ENCODE measurements at places on chromosomes 16 and 17.

GRCh38 chr17:75922963-75923874 is 17.6 kb downstream of the FBF1 start:
- no peak for DNase-seq
- no peak overlapping the region for H3K27ac ChIP-seq
- H3K4me1 ChIP-seq: no peaks in the 10 kb centered on the region
- H3K27me3 ChIP-seq: no peaks in the 10 kb centered on the region

DNA sequence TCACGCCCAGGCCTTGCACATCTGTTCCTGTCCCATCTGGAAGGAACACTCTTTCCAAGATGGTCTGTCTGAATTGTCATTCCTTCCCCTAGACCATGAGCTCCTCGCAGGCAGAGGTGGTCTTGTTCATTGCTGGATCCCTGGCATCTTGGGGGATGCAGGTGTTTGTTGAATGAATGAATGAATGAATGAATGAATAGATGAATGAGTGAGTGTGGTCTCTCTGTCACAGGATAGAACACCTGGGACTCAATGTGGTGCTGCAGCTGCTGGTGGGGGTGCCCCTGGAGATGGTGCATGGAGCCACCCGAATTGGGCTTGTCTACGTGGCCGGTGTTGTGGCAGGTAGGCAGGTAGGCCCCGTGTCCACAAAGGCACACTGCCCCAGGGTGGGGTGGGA is 32.2 kb downstream of the RHBDL3 start:
- H3K36me3 ChIP-seq: no peaks in the 10 kb centered on the region
- H3K4me3 ChIP-seq: no peak overlapping the region
- no peak overlapping the region for H3K27ac ChIP-seq
- H3K27me3 ChIP-seq: no peaks in the 10 kb centered on the region
- peaks cover 8% of the 10 kb centered on the region for H3K4me1 ChIP-seq

DNA sequence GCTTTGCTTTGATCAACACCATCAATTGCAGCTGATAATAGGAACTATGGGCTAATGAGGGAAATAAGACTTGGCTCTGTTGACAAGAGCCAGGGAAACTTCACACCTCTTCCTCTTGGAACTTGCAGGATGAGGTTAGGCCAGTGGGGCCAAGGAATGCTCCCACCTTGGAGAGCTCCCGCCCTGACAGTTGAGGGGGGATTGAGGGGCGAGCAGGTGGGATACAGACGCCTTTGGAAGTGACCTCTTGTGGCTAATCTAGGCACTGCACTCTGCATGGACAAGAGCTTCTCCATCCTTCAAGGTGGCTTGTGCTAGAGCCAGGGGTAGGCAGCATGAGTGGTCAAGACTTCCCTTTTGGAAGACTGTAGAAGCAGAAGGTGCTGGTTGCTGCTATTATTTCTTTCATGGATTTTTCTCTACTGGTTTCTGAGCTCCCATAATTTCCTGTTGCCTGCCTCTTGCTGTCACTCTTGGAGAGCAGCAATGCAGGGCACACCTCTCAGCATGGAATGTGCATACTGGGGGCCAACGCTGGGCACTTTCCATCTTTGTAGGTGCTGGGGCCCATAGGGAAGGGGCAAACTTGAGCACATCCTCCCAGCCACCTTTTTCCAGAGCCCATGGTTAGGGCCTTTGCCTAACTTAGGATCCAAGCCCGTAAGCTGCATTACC is 2.3 kb upstream of the PHF12 start:
- H3K27ac ChIP-seq: no peak overlapping the region
- peaks cover 4% of the 10 kb centered on the region for H3K4me1 ChIP-seq
- no peaks in the 10 kb centered on the region for H3K36me3 ChIP-seq
- H3K4me3 ChIP-seq: no peak overlapping the region
- peak; percentile 83 for DNase-seq
- H3K27me3 ChIP-seq: no peaks in the 10 kb centered on the region

GRCh38 chr17:81867991-81868673 is 3.0 kb downstream of the ARHGDIA start:
- peaks cover 17% of the 10 kb centered on the region for H3K4me1 ChIP-seq
- peak overlapping the region; percentile 43 for H3K27ac ChIP-seq
- H3K27me3 ChIP-seq: no peaks in the 10 kb centered on the region
- no peak overlapping the region for H3K4me3 ChIP-seq
- H3K36me3 ChIP-seq: peaks cover 65% of the 10 kb centered on the region

DNA sequence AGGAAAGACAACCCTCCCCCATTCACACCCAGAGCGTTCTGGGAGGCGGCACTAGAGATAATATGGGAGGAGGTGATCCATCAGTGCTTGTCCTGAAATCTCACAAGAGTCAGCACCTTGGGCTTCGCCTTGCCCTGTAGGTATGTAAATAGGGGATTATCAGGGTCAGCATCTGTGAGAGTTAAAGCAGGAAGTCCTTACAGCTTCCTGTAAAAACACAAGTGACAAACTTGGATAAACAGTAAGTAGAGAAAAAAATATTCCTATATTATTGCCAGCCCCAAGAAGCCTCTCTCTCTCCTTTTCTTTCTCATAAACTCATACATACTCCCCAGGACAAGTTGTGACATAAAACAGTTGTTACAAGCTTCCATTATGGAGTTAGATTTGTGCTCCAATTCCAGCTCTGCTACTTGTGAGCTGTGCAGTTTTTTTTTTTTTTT is 187.7 kb downstream of the MAF start:
- no peaks in the 10 kb centered on the region for H3K27me3 ChIP-seq
- no peak overlapping the region for H3K4me3 ChIP-seq
- peaks cover 8% of the 10 kb centered on the region for H3K4me1 ChIP-seq
- H3K36me3 ChIP-seq: no peaks in the 10 kb centered on the region
- H3K27ac ChIP-seq: no peak overlapping the region

- H3K27me3 ChIP-seq: no peaks in the 10 kb centered on the region
- no peaks in the 10 kb centered on the region for H3K36me3 ChIP-seq
- no peaks in the 10 kb centered on the region for H3K4me1 ChIP-seq
- no peak overlapping the region for H3K27ac ChIP-seq
- no peak overlapping the region for H3K4me3 ChIP-seq
- no peak for DNase-seq
These were observed 88.4 kb downstream of the USP32 start for GRCh38 chr17:60303406-60304099.

- no peak overlapping the region for H3K4me3 ChIP-seq
- no peaks in the 10 kb centered on the region for H3K4me1 ChIP-seq
- no peaks in the 10 kb centered on the region for H3K27me3 ChIP-seq
- no peaks in the 10 kb centered on the region for H3K36me3 ChIP-seq
These were observed 16.5 kb downstream of the SCGB1C2 start for GRCh38 chr17:153851-154250.

- H3K27ac ChIP-seq: no peak overlapping the region
- no peaks in the 10 kb centered on the region for H3K36me3 ChIP-seq
- no peak for DNase-seq
- peaks cover 3% of the 10 kb centered on the region for H3K4me1 ChIP-seq
These were observed 16.4 kb downstream of the ABCA9 start for GRCh38 chr17:69044371-69044770.

DNA sequence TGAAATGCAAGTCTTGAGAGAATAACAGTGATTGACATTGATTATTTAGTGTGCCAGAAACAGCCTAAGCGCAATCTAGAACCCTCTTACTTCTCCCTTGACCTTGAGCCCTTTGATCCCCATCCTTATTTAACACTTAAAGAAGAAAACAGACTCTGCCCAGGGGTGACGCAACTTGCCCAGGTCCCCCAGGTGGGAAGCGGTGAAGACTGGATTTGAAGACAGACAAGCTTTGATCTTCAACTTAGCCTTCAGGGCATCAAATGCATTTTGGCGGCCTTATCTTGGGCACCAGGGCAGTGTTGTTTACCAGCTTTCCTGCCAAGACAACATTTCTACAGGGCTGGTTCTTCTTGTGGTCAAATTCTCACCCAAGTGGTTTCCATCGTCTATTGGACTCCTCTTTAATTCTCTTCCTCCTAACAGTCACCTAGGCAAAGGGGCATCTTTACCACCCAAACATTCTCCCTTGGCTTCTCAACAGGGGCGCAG is 8.9 kb upstream of the CIITA start:
- no peak overlapping the region for H3K27ac ChIP-seq
- no peaks in the 10 kb centered on the region for H3K4me1 ChIP-seq
- H3K27me3 ChIP-seq: peaks cover 9% of the 10 kb centered on the region
- DNase-seq: no peak

- H3K27ac ChIP-seq: no peak overlapping the region
- H3K36me3 ChIP-seq: no peaks in the 10 kb centered on the region
- H3K4me1 ChIP-seq: peaks cover 3% of the 10 kb centered on the region
These were observed 206.4 kb downstream of the ENGASE start for GRCh38 chr17:79280866-79281572.
